ENCODE measurements at places on chromosomes 7 and 10. TPM values are rescaled to one million over a fixed set of nuclear protein-coding genes. Genes with fewer than 3 reads are reported as not detected.

The CCDC3 gene
- 2.9 TPM for total RNA-seq

The LRRC4 gene
- 39.6 TPM for total RNA-seq

DNA sequence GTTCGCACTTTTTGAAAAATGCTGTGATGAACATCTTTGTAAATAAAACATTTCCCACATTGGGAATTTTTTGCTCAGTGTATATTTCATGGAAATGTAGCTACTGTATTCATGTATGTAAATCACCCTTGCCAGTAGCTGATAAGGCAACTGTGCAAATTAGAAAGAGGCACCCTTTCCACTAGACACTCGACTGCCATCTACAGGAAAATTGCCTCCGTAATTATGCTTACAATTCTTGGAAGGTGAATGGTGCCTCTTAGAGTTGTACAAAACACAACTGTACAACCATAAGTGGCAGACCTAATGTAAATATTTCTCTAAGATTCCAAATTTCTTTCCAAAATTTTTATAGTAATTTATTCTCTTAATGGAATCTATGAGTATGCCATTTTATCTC is 491.7 kb downstream of the CCSER2 start:
- DNase-seq: peak; percentile 57

DNA sequence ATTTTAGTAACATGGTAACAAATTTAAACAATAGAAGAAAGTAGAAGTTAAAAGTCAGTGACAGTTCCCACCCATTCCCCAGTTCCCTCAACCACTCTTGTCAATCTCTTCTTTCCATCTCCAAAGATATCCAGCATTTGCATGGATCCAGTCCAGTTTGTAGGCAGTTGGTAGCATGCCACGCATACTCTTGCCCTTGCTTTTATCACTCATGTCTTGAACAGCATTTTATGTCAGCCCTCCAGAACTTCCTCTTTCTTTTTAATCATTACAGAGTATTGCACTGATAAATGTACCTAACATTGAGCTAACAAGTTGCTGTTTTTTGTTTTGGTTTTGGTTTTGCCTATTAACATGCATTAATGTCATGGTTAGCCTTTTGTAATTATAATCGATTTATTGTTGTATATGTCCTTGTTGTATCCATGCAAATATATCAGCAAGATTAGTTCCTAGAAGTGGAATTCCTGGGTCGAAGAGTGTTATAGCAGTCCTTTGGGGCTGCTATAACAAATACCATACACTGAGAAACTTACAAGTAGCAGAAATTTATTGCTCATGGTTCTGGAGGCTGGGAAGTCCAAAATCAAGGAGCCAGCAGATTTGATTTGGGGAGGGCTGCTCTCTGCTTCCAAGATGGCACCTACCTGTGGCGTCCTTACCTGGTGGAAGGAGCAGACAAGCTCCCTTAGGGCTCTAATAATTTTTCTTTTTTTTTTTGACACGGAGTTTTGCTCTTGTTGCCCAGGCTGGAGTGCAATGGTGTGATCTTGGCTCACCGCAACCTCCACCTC is 25.7 kb downstream of the CHST3 start:
- DNase-seq: no peak

DNA sequence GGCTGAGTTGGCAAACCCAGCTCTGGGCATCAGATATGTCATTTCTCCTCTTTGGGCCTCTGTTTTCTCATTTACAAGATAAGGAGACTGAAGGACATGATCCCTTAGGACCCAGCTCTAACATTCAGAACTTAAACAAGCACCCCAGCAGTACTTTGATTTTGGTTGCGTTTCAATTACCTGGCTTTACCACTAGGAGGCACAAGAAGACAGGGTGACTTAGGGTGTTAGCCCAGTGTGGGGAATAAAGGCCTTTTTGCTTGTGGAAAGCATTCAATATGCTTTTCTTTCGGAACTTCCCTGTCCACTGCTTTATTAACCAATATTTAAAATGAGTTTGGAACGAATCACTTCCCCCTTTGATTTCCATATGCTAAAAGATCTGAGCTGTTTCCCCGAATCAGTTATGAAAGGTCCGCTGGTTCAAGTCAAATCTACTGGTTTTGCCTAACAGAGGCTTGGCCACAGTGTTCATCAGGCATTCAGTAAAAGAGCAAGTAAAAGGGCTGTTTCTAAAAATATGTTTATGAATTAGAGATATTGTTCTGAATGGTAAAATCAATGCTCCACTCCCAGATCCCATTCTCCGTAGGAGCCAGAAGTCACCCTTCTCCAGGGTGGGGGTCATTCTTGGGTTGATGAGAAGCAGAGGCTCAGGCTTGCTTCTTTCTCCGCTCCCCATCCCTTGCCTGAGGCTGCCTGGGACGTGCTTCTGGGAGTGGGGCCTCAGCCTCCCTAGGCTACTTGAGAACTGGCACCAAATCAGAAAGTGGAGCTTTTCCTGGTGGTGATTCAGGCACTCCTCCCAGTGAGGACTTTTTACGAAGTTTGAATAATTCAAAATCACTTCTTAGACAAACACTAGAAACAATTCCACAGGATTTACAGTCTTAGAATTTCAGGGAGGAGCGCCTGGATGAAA is 105.5 kb downstream of the MYOF start:
- DNase-seq: peak; percentile 85

DNA sequence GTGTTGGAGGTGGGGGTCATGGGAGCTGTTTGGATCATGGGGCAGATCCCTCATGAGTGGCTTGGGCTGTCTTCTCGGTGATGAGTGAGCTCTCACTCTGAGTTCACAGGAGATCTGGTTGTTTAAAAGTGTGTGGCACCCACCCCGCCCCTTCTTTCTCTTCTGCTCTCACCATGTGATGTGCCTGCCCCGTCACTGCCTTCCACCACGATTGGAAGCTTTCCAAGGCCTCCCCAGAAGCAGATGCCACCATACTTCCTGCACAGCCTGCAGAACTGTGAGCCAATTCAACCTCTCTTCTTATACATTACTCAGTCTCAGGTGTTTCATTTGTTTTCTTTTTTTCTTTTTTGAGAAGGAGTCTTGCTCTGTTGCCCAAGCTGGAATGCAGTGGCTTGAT is 170.0 kb downstream of the PTPN20 start:
- DNase-seq: no peak

DNA sequence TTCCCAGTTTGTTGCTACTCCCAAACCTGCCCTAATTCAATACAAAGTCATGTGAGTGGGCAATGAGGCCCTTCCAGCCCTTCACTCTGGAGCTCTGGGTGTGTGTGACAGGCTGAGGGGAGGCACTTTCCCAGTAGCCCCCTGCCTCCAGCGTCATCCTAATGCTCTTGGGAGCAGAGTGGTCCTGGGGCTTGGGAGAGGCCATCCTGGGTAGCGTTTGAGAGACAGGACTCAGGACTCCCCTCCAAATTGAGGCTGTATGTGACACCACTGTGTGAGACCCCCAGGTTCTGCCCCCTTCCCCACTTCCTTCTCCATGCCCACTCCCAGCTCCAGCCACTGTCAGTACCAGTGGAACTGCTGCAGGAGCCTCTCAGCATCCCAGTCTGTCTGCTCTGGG is 6.5 kb upstream of the CRYGN start:
- no peak for DNase-seq

DNA sequence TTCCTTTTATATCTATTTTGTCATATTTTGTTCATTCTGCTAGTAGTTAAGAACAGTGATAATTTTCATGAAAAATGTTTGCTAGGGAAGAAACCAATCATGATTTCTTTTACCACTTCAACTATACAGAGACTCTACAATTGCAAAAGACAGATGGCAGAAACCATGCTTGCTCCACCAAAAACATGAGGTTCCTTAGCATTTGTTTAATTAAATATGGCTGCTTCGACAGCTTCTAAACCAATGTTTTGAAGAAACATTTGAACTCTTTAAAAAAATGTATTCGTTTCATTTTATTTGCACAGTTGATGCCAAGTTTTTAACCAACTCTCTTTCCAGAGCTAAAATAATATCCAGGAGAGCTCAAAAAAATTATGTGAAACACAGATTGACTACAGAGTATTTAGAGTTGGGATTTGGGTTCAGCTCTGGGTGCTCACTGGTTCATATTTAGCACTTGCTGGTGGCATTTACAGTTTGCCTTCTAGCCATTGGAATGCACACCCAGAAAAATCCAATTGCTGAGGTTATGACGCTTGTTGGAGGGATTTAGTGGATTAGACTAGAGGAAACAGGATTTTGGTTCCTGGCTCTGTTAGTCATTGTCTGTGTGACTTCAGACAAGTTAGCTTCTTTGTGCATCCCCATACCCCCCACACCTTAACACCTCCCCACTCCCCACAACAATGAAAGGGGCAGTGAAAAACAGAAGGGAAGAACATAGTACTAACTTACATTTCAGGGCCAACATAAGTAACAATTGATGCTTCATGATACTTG is 35.8 kb upstream of the SDHAF3 start:
- DNase-seq: no peak

DNA sequence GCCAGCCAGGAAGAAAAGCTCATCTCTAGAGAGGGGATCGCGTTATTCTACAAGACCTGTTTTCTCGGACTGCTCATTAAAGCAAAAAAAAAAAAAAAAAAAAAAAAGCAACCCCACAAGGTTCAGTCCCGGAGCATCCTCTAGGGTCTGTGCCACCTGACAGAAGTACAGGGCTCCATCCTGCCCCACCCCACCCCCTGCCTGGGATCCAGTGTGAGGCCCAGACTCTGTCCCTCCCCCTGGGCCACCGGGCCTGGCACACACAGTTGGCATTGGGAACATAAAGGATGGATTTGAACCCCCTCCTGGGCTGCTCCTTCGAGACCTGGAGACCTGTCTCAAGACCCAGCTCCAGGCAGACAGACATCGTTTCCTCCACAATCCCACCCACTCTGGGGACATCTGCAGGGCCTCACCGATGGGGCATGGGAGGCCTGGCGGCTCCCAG is 688 bp downstream of the ORAI2 start:
- DNase-seq: peak; percentile 46

DNA sequence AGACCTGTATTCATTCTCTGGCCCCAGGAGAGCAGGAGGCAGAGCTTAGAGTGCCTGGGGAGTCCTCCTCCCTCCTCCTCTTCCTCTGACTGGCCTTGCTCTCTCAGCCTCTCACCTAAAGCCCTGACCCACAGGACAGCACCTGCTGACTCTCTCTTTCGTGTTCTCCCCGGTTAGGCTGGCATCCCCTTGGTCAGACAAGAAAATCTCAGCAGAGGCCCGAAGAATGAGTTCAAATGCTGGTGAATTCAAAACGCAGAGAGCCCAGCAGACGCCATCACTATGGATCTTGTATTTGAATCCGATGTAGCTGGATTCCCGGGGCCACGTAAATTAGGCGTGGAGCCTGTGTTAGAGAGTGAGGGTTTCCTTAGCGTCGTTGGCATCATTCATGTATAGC is 255.3 kb downstream of the KLF6 start:
- DNase-seq: no peak

DNA sequence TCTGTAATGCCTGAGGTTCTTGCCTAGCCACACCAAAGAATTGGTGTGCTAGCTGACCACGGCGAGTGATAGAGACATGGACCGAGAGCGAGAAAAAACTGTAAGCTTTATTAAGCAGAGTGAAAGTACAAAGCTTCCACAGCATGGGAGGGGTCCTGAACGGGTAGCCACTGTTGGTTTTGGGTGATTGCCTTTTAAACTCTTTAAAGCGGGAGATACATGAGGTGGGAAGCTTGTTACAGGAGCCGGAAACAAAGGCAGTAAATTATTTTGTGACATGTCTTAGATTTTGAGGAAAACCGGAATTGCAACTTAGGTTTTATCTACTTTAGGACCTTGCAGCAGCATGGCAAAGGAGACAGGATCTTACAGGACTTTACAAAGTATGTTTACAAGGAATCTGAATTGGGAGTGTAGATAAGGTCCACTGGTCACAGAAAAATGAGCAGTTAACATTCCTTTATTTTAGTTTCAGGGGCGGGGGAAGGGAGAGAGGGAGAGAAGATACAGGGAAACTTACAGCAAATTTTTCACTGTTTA is 252.7 kb upstream of the MBL2 start:
- DNase-seq: no peak

- DNase-seq: peak; percentile 61
Observed at GRCh38 chr10:62528441-62528840, 154.3 kb downstream of the ZNF365 start.

- DNase-seq: no peak
Observed at GRCh38 chr7:99514050-99514449, 9.6 kb downstream of the ZKSCAN5 start.

DNA sequence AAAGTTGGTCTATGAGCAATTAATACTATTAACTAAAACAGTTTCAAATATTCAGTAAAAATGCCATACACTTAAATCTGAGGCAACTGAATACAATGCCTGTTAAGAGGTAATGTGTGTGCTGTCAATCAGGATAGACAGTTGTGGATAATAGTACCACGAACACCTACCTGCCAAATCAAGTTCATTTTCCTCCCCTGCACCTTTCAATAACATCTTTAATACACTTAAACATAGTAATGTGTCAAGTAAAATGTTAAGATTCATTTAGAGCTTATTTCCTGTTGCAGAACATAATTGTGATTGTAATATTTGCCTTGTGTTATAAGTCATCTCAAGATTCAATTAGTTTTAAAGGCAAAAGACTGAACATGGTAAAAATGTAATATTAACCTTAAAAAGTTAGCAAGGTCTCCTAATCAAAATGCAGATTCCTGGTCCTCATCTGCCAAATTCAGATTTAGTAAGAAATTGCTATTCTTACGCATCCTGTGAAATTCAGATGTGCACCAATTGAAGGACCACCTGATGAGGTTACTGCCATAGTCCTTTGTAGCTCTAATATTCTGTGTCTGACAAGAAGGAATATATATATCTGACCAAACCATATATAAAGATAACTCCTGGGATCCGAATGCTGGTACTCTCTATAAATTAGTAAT is 37.1 kb downstream of the COL1A2 start:
- DNase-seq: no peak

DNA sequence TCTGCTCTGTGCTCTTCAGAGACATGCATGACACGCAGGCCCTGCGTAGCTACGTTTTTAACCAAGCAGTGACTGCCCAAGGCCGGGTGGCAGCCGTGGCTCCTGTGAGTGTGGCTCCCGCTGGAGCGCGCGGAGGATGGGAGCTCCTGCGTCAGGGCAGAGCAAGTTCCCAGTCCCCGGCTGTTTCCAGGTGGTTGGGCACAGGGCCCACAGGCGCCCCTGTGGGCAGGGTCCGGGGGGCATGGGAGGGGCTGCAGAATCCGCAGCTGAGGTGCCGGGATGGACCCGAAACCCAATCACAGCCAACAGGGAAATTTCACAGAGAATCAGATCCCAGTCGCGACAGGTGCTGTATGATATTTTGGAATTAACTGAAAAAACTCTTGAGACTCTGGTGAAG is 9.8 kb downstream of the NKX6-2 start:
- no peak for DNase-seq

All from Karpas-422 (cell line).